ENCODE measurements at places on chromosomes 5 and 9.

DNA sequence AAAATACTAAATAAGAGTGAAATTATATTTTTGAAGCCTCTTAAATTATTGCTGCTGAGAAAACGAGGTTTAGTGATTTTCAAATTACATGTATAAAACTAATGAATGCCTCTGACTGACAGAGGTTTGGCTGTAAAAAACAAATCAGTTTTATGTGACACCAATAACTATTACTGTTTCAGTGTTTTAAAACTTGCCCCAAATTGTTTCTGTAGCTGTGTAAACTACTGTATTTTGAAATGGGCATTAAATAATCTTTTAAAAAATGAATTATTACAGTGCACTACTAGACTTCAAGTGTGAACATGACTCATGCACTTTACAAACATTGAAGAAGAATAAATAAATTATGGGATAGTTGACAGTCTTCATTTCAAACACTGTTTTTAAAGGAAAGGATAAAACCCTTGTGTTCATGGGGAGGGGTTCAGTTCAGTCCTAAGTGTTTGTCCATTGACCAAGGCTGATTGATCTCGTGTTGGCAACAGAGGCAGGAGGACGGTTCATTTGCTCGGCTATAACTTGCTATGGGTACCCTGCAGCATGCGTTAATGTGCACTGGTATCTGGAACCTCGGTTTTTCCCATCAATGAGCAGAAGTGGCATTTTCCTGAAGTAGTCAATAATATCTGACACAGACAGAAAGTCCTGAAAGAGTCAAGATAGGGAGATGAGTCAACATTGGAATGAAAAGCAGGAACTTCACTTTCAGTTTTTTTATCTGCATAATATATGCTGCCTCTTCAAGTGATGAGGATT is 15.6 kb downstream of the C5orf58 start:
- no peak for DNase-seq

- no peak for DNase-seq
Measured at GRCh38 chr9:1709347-1709746, 305.8 kb upstream of the SMARCA2 start.

DNA sequence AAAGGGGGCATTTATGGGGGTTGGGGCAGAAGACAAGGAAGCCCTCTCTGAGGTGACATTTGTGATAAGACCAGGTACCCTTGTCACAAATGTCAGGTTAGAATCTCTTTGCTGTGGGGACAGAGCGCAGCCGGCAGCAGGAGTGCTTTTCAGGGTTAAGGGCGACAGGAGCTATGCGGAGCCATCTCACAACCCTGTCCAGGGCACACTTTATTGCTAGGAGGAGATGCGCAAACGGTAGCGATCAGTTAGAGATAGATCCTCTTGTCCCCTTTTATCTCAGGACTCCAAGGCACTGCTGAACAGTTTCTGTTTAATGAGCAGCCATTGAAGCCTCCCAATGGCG is 438 bp upstream of the LAMC3 start:
- DNase-seq: no peak

- peak; percentile 76 for DNase-seq
Measured at GRCh38 chr5:53035868-53036381, 46.8 kb downstream of the ITGA2 start.
